ENCODE measurements at places on chromosomes 7 and 10.

- DNase-seq: no peak
Measured at GRCh38 chr7:91634485-91635177, 245.9 kb downstream of the MTERF1 start.

DNA sequence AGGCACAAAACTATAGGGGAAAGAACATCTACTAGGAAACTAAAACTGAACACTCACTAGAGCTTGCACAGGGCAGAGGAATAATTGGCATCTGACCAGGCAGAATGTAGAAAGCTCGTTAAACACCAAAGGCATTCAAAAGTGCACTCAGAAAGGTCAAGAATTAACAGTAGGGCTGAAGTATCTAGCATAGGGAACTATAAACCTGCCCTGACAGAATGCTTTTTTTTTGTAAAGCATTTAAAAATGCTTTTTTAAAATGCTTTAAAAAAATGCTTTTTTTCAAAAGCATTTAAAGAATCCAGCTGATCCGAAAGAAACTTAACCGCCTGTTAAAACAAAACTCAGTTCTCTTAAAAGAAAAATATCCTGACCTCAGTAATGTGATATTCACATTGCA lies 74.6 kb upstream of the EGFR start:
- DNase-seq: no peak

DNA sequence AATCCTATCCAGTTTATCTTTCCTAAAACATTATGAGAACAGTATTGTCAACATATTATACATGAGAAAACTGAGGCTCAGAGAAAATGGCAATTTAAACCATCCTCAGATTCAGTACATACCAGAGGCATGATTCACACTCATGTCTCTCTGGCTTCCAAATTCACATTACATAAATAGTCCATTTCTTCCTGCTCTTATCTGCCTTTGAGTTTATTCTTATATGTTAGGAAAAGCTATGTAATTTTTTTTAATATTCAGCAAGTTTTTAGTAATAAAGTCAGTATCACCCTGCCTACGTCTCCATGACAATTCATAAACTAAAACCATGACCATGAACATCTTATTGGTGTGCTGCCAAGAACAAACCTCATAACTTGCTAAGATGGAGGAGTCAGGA lies 1260.2 kb upstream of the SORCS1 start:
- DNase-seq: peak; percentile 53

- DNase-seq: no peak
Measured at GRCh38 chr10:119340893-119341458, 133.6 kb downstream of the GRK5 start.

- DNase-seq: peak; percentile 64
Measured at GRCh38 chr10:89342206-89342958, 14.6 kb downstream of the IFIT3 start.
